ENCODE measurements at places on chromosomes 13 and 19.

DNA sequence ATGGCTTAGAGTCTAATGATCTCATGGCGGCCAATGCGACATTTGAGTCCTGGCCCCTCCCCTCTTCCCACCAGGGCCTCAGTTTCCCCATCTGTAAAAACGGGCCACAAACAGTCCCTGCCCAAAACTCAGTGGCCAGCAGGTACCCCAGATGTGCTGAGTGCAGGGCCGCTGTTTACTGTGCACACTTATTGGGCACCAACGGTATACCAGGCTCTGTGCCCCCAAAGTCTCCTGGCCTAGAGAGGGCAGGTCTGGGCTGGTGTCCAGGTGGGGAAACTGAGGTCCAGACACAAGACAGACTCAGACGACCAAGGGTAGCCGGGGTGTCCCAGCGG lies 23.6 kb upstream of the WDR18 start:
- no peaks in the 10 kb centered on the region for H3K27me3 ChIP-seq
- peaks cover 7% of the 10 kb centered on the region for H3K36me3 ChIP-seq
- H3K4me3 ChIP-seq = no peak overlapping the region
- no peak overlapping the region for H3K27ac ChIP-seq

DNA sequence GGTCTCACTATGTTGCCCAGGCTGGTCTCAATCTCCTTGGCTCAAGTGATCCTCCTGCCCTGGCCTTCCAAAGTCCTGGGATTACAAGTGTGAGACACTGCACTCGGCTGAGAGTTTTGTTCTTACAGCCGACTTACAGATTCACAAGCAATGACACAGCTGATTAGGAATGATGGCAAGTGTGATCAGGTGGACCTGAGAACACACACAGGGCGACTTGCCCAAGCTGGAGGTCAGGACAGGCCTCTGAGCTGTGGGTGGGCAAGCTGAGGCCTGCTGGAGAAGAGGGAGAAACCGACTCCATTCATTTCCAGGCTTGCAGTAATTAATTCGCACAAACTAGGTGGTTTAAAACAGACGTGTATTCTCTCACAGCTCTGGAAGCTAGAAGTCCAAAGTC lies 8.1 kb upstream of the ATG4D start:
- H3K4me3 ChIP-seq = no peak overlapping the region
- H3K27ac ChIP-seq = no peak overlapping the region
- H3K4me1 ChIP-seq = peaks cover 3% of the 10 kb centered on the region
- no peak for DNase-seq
- H3K36me3 ChIP-seq = no peaks in the 10 kb centered on the region

- no peaks in the 10 kb centered on the region for H3K36me3 ChIP-seq
- H3K4me3 ChIP-seq = no peak overlapping the region
- DNase-seq = no peak
- H3K4me1 ChIP-seq = no peaks in the 10 kb centered on the region
- H3K27ac ChIP-seq = no peak overlapping the region
Measured at GRCh38 chr13:36548129-36548528, 115.8 kb downstream of the CCNA1 start.

DNA sequence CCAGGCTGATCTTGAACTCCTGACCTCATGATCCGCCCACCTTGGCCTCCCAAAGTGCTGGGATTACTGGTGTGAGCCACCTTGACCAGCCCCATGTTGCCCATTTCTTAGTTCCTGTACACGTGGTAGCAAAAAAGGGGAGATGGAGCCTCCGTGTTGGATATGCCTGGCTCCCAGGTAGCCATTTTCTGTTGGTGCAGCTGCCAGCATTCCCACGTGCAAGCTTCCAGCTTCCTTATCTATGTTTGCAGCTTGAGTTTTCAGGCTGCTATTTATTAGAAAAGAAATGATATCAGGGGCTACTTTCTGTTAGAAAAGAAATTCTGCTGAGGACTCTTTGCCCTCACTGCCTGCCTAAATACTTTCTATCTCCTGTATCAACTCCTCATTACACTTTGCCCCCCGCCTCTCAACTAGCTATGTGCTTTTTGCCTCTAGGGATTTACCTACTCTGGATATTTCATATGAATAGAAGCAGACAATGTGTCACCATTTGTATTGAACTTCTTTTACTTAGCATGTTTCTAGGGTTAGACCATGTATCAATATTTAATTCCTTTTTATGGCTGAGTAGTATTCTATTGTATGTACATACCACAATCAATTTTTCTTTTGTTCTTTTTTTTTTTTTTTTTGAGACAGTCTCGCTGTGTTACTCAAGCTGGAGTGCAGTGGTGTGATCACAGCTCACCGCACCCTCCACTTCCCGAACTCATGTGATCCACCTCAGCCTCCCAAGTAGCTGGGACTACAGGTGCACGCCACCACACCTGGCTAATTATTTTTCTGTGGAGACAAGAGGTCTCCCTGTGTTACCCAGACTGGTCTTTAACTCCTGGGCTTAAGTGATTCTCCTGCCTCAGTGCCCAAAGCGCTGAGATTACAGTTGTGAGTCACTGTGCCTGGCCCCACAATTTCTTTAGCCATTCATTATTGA lies 3.4 kb upstream of the TMED1 start:
- peaks cover 23% of the 10 kb centered on the region for H3K36me3 ChIP-seq
- no peak overlapping the region for H3K4me3 ChIP-seq
- no peak for DNase-seq
- no peaks in the 10 kb centered on the region for H3K27me3 ChIP-seq
- H3K4me1 ChIP-seq = peaks cover 20% of the 10 kb centered on the region
- H3K27ac ChIP-seq = no peak overlapping the region

DNA sequence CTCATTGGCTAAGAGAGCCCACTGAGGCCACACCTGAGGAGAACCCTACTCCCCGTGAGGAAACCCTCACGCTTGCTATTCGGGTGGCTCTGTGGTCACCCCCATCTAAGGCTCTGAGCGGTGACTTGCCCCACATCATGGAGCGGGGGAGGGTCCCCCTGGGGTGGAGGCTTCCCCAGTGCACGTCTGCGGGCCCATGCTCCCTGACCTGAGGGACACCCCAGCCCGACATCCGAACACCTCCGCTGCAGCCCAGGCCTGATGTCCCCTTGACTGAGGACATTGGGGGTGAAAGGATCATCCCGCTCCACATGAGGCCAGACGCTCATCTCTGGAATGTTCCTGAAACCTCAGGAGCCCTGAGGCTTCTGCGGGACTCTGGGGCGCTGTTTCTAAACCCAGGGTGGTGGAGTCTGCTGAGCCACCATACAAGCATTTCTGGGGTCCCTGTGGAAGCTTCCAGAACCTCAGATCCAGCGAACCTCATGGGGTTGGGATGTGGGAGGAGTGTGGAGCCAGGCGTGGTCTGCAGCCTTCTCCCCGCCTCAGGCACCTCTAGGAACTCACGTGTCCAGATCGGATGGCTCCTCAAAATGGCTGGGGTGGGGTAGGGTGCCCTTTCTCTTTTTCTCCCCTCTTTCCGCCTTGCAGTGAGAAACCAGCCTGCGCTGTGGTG lies 19.9 kb downstream of the TMED1 start:
- no peak for DNase-seq
- H3K4me3 ChIP-seq = no peak overlapping the region
- H3K27me3 ChIP-seq = no peaks in the 10 kb centered on the region

GRCh38 chr13:86445672-86446071 lies 646.5 kb upstream of the SLITRK6 start:
- no peaks in the 10 kb centered on the region for H3K27me3 ChIP-seq
- no peaks in the 10 kb centered on the region for H3K4me1 ChIP-seq
- H3K4me3 ChIP-seq = no peak overlapping the region

- no peaks in the 10 kb centered on the region for H3K36me3 ChIP-seq
- no peak overlapping the region for H3K27ac ChIP-seq
- no peak overlapping the region for H3K4me3 ChIP-seq
- H3K4me1 ChIP-seq = peaks cover 13% of the 10 kb centered on the region
- DNase-seq = no peak
Measured at GRCh38 chr13:109158383-109158782, 529.0 kb downstream of the MYO16 start.

DNA sequence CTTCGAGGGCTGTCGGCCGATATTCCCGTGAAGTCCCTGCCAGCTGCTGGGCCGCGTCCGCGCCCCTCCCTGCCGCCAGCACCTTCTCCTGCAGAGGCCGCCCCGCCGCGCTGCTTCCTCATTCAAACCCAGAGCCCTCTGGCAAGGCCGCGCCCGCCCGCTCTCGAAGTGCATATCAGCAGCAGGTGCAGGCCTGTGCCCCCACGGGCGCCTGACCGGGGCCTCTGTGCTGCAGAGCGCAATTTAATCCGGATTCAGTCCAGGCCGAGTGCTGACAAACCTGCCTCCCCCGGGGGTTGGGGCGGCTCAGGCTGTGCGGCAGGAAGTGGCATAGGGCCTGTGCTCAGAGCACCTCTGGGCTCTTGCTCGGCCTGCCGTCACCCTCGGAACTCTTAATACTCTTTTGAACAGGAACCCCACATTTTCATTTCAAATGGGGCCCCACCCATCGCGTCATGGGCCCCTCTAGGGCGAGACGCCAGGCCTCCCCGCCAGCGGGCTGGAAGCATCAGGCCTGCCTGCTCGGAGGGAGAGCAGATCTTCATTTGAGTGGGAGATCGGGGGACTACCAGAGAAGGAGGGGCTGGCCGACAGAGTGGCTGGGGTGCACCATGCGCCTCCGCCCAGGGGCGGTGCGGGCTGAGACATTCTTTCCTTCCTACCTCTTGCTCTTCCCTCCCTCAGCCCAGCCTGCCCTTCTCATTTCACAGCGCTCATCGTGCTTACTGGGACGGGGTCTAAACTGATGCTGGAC lies 125.7 kb downstream of the TNFRSF19 start:
- peak overlapping the region; percentile 65 for H3K4me3 ChIP-seq
- no peaks in the 10 kb centered on the region for H3K27me3 ChIP-seq
- H3K36me3 ChIP-seq = no peaks in the 10 kb centered on the region
- peak; percentile 80 for DNase-seq
- H3K4me1 ChIP-seq = peaks cover 17% of the 10 kb centered on the region

DNA sequence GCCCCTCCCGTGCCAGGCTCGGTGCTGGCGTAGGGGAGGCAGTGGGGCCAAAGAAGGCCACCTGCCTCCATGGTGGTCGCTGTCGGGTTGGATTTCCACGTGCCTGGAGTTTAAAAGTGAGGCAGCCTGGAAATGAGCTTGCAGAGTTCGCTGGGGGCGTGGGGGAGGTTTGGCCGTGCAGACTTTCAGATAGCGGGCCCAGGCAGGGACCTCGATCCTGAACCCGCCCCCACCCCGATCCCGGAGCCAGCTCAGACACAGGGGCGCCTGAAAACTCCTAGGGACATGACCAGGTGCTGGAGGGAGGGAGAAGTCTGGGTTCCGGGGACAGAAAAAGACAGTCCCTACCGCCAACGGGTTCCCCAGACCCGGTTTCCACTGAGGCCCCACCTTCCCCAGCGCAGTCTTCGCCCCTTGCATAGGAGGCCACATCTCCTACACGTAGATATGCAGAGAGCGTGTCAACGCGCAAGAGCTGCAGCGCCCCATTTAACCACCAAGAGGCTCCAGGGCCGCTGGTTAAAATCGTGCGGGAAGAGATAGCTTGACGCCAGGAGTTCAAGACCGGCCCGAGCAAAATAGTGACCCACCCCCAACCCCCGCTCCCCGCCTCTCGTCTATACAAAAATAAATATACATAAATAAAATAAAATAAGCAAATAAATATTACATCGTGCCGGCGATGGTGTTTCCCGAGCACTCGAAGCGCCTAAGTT lies 8.5 kb downstream of the CCDC8 start:
- DNase-seq = no peak
- peak overlapping the region; percentile 57 for H3K4me3 ChIP-seq
- peaks cover 19% of the 10 kb centered on the region for H3K4me1 ChIP-seq
- no peaks in the 10 kb centered on the region for H3K36me3 ChIP-seq

- H3K27me3 ChIP-seq = no peaks in the 10 kb centered on the region
- H3K4me1 ChIP-seq = peaks cover 8% of the 10 kb centered on the region
- no peaks in the 10 kb centered on the region for H3K36me3 ChIP-seq
- DNase-seq = no peak
Measured at GRCh38 chr19:4807188-4807587, 15.7 kb downstream of the FEM1A start.

GRCh38 chr19:13146763-13147563 lies 3.2 kb downstream of the STX10 start:
- H3K27me3 ChIP-seq = no peaks in the 10 kb centered on the region
- no peak for DNase-seq
- H3K27ac ChIP-seq = no peak overlapping the region
- peaks cover 22% of the 10 kb centered on the region for H3K4me1 ChIP-seq

- H3K4me3 ChIP-seq = no peak overlapping the region
- no peak for DNase-seq
- H3K27me3 ChIP-seq = no peaks in the 10 kb centered on the region
- H3K36me3 ChIP-seq = peaks cover 84% of the 10 kb centered on the region
- H3K27ac ChIP-seq = no peak overlapping the region
Measured at GRCh38 chr13:77113496-77113895, 86.5 kb upstream of the FBXL3 start.

GRCh38 chr13:102645701-102646100 lies 48.9 kb downstream of the TPP2 start:
- peaks cover 6% of the 10 kb centered on the region for H3K4me1 ChIP-seq
- no peaks in the 10 kb centered on the region for H3K27me3 ChIP-seq
- H3K36me3 ChIP-seq = peaks cover 96% of the 10 kb centered on the region
- DNase-seq = no peak

DNA sequence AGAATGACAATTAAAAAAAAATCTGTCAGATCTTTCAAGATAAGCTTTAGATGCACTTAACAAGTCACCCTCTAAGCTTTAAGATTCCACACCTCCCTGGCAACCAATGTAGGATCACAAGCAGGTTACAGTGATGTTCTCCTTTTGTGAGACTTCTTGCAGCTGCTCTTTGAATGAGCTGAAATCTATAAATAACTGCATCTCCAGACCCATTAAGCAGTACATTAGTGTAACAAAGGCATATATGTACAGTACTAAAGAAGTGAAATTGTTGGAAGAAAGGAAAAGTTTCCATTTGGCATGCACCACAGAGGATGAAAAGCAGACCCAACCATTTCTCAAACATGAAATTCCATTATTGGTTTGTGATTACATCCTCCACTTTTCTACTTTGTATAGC lies 364.7 kb downstream of the ENOX1 start:
- no peaks in the 10 kb centered on the region for H3K4me1 ChIP-seq
- no peak overlapping the region for H3K4me3 ChIP-seq
- H3K27me3 ChIP-seq = peaks cover 5% of the 10 kb centered on the region
- no peak for DNase-seq
- no peaks in the 10 kb centered on the region for H3K36me3 ChIP-seq

- no peak overlapping the region for H3K27ac ChIP-seq
- no peaks in the 10 kb centered on the region for H3K36me3 ChIP-seq
- H3K4me1 ChIP-seq = peaks cover 29% of the 10 kb centered on the region
- peaks cover 36% of the 10 kb centered on the region for H3K27me3 ChIP-seq
- no peak for DNase-seq
Measured at GRCh38 chr13:44817131-44817671, 172.1 kb downstream of the NUFIP1 start.

DNA sequence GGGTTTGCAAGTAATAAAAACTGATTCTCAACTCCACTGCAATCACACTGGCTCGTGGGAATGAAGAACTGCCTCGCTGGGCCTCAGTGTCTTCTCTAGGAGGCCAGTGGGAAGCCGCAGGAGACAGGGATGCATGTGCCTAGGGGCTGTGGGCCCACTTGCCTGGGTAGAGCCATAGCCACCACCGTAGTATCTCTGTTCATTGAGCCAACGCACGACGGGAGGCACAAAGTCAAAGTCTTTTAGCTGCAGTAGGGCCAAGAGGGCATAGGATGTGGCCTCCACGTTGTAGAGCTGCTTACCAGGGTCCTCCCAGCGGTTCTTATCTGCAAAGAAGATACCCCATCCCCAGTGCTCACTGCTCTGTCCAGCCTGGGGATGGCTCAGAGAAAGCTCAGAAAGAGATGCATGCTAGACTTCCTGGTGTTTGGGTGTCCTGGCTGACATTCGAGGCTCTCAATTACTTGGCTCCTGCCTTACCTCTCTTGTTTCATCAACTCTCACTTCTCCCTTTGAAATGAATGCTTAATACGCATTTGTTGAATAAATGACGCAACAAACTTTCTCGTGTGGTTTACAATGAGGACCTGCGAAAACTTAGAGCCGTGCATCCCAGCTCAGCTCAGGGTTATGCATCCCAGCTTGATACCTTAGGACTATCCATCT lies 16.1 kb upstream of the TNFSF14 start:
- H3K27ac ChIP-seq = no peak overlapping the region
- no peaks in the 10 kb centered on the region for H3K27me3 ChIP-seq
- H3K36me3 ChIP-seq = no peaks in the 10 kb centered on the region
- DNase-seq = no peak

All from activated T-cell treated with anti-CD3 and anti-CD28 coated beads, Interleukin-2, amount 50 U/mL, for 24 hours (primary cell).